ENCODE measurements at places on chromosomes 3 and 15.
A peak's percentile ranks its signal among the peaks of the same experiment; 100 is the strongest.

- no peak for DNase-seq
These were observed 412.9 kb upstream of the RGMA start for GRCh38 chr15:93501946-93502345.

DNA sequence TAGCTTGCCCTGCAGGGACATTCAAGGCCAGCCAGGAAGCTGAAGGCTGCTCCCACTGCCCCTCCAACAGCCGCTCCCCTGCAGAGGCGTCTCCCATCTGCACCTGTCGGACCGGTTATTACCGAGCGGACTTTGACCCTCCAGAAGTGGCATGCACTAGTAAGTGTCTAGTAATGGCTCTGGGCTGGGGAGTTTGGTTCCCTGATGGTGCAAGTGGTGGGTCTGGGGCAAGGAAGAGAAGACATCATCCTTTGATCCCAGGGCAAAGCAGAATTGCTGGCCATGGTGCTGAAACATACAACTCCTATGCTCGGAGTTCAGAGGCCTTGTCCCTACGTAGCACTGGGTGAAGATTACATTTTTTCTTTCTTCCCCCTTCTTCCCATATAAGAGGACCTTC lies 311.4 kb downstream of the EPHB1 start:
- no peak for DNase-seq

DNA sequence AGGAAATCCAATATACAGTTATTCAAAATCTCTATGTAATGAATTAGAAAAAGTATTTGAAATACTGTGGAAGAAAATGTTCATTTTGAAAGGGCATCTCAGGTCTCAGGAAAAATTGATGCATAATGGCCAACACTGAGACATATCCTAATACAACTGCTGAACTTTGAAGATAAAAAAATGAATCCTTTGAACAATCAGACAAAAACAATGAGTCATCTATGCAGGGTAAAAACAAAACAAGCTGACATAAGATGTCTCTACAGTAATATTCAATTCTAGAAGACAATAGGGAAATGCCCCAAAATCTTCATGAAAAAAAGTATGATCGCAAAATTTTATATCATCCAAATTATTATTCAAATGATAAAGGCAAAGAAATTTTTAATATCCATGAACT lies 34.0 kb upstream of the ZNF280D start:
- DNase-seq = no peak

DNA sequence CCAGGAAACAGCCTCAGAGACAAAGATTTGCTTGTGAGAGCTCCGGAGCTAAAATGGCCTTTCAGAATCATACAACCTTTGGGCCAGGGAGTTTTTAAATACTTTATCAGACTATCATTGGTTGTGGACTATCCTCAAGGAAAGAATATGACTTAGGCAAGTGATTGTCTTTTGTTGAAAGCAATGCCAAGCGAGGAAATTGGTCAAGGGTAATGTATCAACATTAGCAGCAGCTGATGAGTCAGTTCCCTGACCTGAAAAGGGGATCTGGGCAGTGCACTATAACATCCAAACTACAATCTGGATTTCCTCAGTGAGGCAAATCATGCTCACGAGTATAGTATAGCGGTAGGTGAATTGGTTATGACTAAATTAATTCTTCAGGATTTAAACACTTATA lies 303.6 kb downstream of the LSAMP start:
- no peak for DNase-seq

DNA sequence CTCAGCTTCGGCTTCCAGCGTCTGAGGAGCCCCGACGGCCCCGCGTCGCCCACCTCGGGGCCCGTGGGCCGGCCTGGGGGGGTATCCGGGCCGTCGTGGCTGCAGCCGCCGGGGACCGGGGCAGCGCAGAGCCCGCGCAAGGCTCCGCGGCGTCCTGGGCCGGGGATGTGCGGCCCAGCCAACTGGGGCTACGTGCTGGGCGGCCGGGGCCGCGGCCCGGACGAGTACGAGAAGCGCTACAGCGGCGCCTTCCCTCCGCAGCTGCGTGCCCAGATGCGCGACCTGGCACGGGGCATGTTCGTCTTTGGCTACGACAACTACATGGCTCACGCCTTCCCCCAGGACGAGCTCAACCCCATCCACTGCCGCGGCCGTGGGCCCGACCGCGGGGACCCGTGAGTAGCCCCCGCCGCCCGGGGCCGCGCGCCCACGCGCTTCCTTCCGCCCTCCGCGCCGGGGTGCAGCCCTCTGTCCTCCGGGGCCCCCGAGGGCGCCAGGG lies 462 bp downstream of the EDEM1 start:
- peak; percentile 49 for DNase-seq

Data from stimulated activated CD4-positive, alpha-beta T cell treated with anti-CD3 and anti-CD28 coated beads, Interleukin-12 subunit alpha, Interleukin-12 subunit beta, amount 100 ng/mL, for 4 hours (primary cell).